Cardiac muscle cell (in vitro differentiated cells and primary cell): ENCODE measurements at places on chromosomes 1 and 21. TPM values are rescaled to one million over a fixed set of nuclear protein-coding genes. Genes with fewer than 3 reads are reported as not detected.

The CLIC6 gene
- total RNA-seq: not detected in 2 replicates

GRCh38 chr21:35428001-35428320, 378.9 kb upstream of the RUNX1 start:
- H3K4me1 ChIP-seq: peaks cover 9% of the 10 kb centered on the region
- no peak for DNase-seq
- no peaks in the 10 kb centered on the region for H3K36me3 ChIP-seq
- H3K27ac ChIP-seq: no peak overlapping the region
- peaks cover 20% of the 10 kb centered on the region for H3K27me3 ChIP-seq

DNA sequence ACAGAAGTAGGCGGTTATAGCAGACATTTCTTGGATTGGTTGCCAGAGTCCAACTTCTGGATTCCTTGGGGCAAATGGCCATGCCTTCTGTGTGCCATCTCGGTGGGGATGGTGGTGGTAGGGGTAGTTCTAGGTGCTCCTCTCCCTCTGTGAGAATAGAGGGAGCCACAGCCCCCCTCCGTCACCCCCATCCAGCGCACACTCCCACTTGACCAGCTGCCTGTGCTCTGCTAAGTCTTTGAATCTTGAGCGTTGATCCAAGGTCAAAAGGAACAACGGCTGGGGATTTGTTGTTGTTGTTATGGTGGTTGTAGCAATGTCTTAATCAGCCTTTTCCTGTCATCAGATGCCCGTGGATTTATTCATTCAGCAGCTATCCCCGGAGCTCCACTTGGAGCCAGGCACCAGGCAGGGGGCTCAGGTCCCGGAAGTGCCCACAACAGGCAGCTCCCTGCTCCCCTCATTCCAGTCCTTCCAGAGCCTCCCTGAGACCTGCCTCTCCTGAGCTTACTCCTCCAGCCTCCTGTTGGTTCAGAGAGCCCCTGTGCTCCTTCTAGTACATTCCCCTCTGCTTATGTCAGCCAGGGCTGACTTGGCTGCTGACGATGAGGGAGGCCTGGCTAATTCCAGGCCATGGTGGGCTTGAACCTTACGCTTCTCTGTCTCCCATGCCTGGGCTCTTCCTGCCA, 146.6 kb upstream of the WNT4 start:
- H3K4me1 ChIP-seq: no peaks in the 10 kb centered on the region
- no peak overlapping the region for H3K4me3 ChIP-seq
- H3K27me3 ChIP-seq: no peaks in the 10 kb centered on the region
- DNase-seq: no peak

- no peak for DNase-seq
- peaks cover 19% of the 10 kb centered on the region for H3K4me1 ChIP-seq
- H3K27me3 ChIP-seq: no peaks in the 10 kb centered on the region
- H3K4me3 ChIP-seq: no peak overlapping the region
Observed at GRCh38 chr1:96030312-96030711, 691.3 kb upstream of the PTBP2 start.

- no peak for DNase-seq
- H3K4me3 ChIP-seq: no peak overlapping the region
- no peaks in the 10 kb centered on the region for H3K4me1 ChIP-seq
- no peak overlapping the region for H3K27ac ChIP-seq
- H3K27me3 ChIP-seq: no peaks in the 10 kb centered on the region
Observed at GRCh38 chr1:46820076-46820475, 21.2 kb downstream of the CYP4B1 start.

GRCh38 chr1:201704439-201704792, 124.5 kb upstream of the IPO9 start:
- no peaks in the 10 kb centered on the region for H3K36me3 ChIP-seq
- H3K27me3 ChIP-seq: no peaks in the 10 kb centered on the region
- H3K4me1 ChIP-seq: peaks cover 11% of the 10 kb centered on the region
- DNase-seq: no peak
- H3K27ac ChIP-seq: no peak overlapping the region

The KPRP gene
- total RNA-seq: not detected in 2 replicates

The LAX1 gene
- not detected in 2 replicates for total RNA-seq

The DYRK3 gene
- 14.1 and 21.2 TPM in 2 replicates for total RNA-seq

The PDE9A gene
- 9.3 and 14.2 TPM in 2 replicates for total RNA-seq

The DCST2 gene
- 4.3 and 5.4 TPM in 2 replicates for total RNA-seq

GRCh38 chr1:54121482-54122134, 31.2 kb downstream of the CDCP2 start:
- DNase-seq: peak; percentile 88
- H3K27ac ChIP-seq: no peak overlapping the region
- no peak overlapping the region for H3K4me3 ChIP-seq
- peaks cover 10% of the 10 kb centered on the region for H3K27me3 ChIP-seq
- H3K4me1 ChIP-seq: peaks cover 2% of the 10 kb centered on the region

The ATAD3C gene
- total RNA-seq: 0.21 and 0.28 TPM in 2 replicates
